Lower lobe of right lung (tissue), 2 donors: ENCODE measurements at places on chromosomes 1 and 21. TPM values are rescaled to one million over a fixed set of nuclear protein-coding genes. Genes with fewer than 3 reads are reported as not detected.

CELA3B gene
- total RNA-seq, result not detected

RALGPS2 gene
- total RNA-seq, result 7.5 TPM

RIPPLY3 gene
- total RNA-seq, result 0.44 TPM

RBBP5 gene
- 17.9 TPM for total RNA-seq

SYT11 gene
- 9.6 TPM for total RNA-seq

RBP7 gene
- total RNA-seq, result 8.5 TPM

USP21 gene
- 32.2 TPM for total RNA-seq

PBX1 gene
- total RNA-seq, result 58.1 TPM

GRCh38 chr1:212582808-212583615, 25.5 kb upstream of the ATF3 start:
- DNase-seq, result no peak
- H3K4me1 ChIP-seq, result no peaks in the 10 kb centered on the region
- no peak overlapping the region for H3K4me3 ChIP-seq
- peaks cover 6% of the 10 kb centered on the region for H3K27me3 ChIP-seq
- H3K27ac ChIP-seq, result no peak overlapping the region

- no peaks in the 10 kb centered on the region for H3K27me3 ChIP-seq
- DNase-seq, result no peak
- no peak overlapping the region for H3K4me3 ChIP-seq
- H3K36me3 ChIP-seq, result peaks cover 96% of the 10 kb centered on the region
- no peak overlapping the region for H3K27ac ChIP-seq
Measured at GRCh38 chr1:35605071-35605866, 32.2 kb downstream of the TFAP2E start.

- no peaks in the 10 kb centered on the region for H3K4me1 ChIP-seq
- no peak overlapping the region for H3K4me3 ChIP-seq
- no peaks in the 10 kb centered on the region for H3K27me3 ChIP-seq
Measured at GRCh38 chr1:214917081-214917635, 165.4 kb upstream of the KCNK2 start.

GRCh38 chr1:87930796-87931195, 602.1 kb downstream of the LMO4 start:
- H3K27ac ChIP-seq, result no peak overlapping the region
- no peaks in the 10 kb centered on the region for H3K27me3 ChIP-seq
- H3K4me1 ChIP-seq, result no peaks in the 10 kb centered on the region
- no peak for DNase-seq
- no peaks in the 10 kb centered on the region for H3K36me3 ChIP-seq
- H3K4me3 ChIP-seq, result no peak overlapping the region

- no peaks in the 10 kb centered on the region for H3K27me3 ChIP-seq
- H3K27ac ChIP-seq, result no peak overlapping the region
- DNase-seq, result no peak
- H3K4me3 ChIP-seq, result no peak overlapping the region
Measured at GRCh38 chr1:231702331-231702730, 75.7 kb downstream of the DISC1 start.

DNA sequence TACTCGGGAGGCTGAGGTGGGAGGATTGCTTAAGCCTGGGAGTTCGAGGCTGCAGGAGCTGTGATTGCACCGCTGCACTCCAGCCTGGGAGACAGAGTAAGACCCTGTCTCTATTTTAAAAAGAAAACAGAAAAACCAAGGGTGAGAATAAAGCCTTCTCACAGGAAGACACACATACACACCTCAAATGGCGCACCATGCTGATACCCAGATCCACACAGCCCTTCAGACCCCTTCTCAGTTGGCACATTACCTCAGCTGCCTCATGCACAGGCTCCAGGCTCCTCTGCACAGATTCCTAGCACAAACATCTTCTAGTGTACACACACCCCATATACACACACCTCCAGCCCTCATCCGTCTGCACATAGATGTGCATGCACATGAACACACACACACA, 7.9 kb downstream of the FGR start:
- no peak overlapping the region for H3K4me3 ChIP-seq
- DNase-seq, result no peak
- H3K36me3 ChIP-seq, result peaks cover 14% of the 10 kb centered on the region
- H3K4me1 ChIP-seq, result peaks cover 88% of the 10 kb centered on the region
- H3K27me3 ChIP-seq, result no peaks in the 10 kb centered on the region
- peak overlapping the region; percentile 67 for H3K27ac ChIP-seq

GRCh38 chr1:159421821-159422220, 10.2 kb upstream of the OR10J4 start:
- no peak for DNase-seq
- H3K36me3 ChIP-seq, result no peaks in the 10 kb centered on the region
- H3K4me3 ChIP-seq, result no peak overlapping the region
- H3K27ac ChIP-seq, result no peak overlapping the region
- H3K4me1 ChIP-seq, result no peaks in the 10 kb centered on the region

DNA sequence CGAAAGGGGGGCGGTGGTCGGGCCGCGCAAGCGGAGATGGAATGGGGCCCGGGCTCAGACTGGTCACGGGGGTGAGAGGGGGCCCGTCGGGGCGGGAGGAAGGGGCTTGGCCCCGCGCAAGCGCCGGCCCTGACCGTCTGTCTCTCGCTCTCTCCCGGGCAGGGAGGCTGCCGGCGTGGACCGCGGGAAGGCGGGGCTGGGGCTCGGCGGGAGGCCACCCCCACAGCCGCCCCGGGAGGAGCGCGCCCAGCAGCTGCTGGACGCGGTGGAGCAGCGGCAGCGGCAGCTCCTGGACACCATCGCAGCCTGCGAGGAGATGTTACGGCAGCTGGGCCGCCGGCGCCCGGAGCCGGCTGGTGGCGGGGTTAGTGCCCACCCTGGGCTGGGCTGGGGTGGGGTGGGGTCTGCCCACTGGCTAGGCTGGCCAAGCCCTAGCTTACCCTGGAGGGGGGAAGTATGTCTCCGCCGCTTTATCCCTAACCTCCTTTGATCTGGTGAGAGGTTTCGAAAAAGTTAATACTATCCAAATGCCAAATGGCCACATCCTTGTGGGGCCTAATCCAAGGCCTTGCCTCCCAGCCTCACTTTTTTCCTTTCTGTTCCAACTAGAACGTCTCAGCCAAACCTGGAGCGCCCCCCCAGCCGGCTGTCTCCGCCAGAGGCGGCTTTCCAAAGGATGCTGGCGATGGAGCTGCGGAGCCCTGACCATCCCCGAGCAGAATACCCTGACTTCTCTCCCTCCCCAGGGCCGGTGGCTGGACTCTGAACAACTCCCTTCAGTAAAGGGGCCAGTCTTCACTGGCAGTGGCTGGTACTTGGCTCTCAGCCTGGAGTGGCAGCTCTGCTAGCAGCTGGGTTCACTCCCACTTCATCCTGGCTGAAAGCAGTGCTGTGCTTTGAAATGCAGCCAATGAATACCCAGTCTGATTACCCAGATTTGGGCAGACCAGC, 636 bp upstream of the YRDC start:
- peak overlapping the region; percentile 93 for H3K4me3 ChIP-seq
- no peaks in the 10 kb centered on the region for H3K27me3 ChIP-seq
- peak overlapping the region; percentile 93 for H3K27ac ChIP-seq
- H3K36me3 ChIP-seq, result peaks cover 33% of the 10 kb centered on the region
